ENCODE measurements at places on chromosomes 3 and 15. TPM values are rescaled to one million over a fixed set of nuclear protein-coding genes. Genes with fewer than 3 reads are reported as not detected.
A peak's percentile ranks its signal among the peaks of the same experiment; 100 is the strongest.

- no peak for DNase-seq
Observed at GRCh38 chr15:56241374-56242105, 2.1 kb downstream of the RFX7 start.

DNA sequence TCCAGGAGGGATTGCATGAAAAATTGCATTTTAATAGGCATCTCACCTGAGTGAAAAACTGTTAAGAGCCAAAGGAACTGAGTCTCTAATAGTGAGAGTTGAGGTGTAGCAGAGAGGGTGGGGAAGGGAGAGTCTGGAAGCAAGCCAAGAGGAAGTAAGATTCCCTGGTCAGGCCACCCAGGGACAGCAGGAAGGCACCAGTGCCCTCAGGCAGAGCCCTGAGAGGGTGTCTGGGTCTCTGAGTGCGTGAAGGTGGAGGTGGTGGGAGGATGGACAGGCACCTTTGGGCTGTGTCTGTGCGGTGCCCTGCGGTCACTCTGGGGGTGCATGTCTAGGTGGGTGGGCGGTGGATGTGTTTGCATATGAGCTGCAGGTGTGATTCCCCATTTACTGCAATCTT lies 300.4 kb upstream of the ROPN1 start:
- DNase-seq, result no peak

DNA sequence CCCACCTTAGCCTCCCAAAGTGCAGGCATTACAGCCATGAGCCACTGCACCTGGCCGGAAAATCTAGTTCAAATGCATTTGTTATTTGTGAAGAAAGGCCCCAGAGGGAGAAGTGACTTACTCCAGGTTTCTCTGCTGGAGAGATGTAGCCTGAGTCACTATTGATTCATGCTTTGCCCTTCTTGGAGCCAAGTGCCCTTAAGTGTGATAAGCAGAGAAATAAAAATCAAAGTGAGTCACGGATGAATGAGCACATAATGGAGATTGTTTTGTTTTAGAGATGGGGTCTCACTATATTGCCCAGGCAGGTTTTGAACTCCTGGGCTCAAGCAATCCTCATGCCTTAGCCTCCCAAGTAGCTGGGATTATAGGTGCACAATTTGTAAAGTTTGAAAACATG lies 33.1 kb downstream of the CDC25A start:
- no peak for DNase-seq

- no peak for DNase-seq
Observed at GRCh38 chr3:17466028-17466427, 276.4 kb downstream of the TBC1D5 start.

PTPRG gene
- polyA plus RNA-seq, result 8.0 TPM

DNA sequence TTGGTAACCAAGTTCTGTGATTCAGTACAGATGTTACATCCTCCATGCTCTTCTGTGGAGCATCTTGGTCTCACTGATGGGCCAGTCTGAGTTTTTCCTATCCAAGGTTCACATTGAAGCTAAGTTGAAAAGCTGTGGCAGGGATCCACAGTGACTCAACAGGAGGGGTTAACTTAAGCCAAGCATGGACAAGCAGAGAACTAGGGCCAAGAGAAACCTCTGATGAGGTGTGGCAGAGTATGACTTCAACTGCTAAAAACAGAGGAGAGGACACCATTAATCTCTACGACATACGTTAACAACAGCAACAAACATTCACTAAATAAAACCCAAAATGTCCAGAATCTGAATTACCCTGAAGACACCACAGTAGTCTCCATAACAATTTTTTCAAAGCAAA lies 268.1 kb upstream of the UBE2E2 start:
- peak; percentile 9 for DNase-seq

ZPLD1 gene
- polyA plus RNA-seq, result 0.14 TPM

DNA sequence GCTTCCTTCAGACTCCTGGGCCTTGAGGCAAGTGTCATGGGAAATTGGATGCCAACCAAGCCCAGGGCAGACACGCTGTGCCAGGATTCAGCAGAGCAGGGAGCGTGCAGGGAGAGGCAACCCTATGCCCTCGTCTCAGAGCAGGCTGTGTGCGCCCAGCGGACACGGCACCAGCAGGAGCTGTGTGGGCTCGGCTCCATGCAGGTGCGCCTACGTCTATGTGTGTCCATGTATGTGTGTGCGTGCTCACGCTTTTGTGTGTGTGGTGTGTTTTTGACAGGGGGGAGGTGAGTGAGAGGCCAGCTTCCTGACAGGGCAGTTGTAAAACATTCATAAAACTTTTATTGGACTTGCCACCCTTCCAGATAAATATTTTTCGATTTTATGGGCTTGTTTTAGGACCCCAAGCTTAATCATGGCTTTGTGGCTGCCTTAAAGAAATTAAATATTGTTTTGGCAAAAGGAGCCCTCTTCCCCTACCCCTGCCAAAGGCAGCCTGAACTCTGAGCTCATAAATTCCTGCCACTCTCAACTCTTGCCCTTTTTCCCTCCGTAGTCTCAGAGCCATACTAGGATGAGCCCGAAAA lies 84.4 kb downstream of the DNAJB8 start:
- DNase-seq, result peak; percentile 44

- DNase-seq, result no peak
Observed at GRCh38 chr3:30418443-30418842, 188.0 kb upstream of the TGFBR2 start.

DNA sequence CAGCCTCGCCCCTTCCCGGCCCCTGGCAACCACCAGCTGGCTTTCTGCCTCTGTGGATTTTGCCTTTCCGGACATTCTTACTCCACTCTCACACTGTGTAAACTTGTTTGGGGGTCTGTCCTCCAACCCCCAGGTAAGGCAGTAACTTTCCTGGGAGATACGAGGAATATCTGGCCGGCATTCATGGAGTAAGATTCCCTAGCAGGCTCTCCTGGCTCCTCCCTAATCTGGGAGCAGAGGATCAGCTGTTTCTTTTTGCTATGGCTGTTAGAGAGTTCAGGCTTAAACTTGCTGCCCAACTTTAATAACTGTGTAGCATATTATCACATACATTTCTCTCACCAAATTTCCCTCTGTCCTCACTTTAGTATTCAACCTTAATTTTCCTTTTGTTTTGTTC lies 64.3 kb downstream of the IGF2BP2 start:
- DNase-seq, result no peak
